ENCODE measurements at places on chromosomes 16 and 17.

- DNase-seq, result no peak
These were observed 134.7 kb downstream of the SOX9 start for GRCh38 chr17:72255481-72255880.

DNA sequence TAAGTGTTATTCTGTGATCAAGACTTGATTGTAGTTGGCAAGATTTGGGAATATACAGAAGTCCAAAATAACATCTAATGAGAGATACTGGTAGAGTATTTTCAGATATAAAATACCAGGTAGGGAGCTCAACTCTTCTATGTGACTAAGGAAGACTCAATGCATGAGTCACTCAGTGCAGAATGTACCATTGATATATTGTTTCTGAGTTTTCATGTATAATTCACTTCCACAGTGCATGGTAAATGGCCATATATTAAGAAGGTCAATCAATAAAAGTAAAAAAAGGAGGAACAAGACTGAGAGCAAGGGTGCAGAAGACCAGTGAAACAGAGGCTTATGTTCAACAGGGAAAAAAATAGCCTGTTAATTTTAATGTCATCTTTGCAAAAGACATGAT lies 1387.9 kb downstream of the CDH8 start:
- DNase-seq, result no peak

GRCh38 chr16:74842413-74842812 lies 67.8 kb upstream of the FA2H start:
- peak; percentile 18 for DNase-seq

DNA sequence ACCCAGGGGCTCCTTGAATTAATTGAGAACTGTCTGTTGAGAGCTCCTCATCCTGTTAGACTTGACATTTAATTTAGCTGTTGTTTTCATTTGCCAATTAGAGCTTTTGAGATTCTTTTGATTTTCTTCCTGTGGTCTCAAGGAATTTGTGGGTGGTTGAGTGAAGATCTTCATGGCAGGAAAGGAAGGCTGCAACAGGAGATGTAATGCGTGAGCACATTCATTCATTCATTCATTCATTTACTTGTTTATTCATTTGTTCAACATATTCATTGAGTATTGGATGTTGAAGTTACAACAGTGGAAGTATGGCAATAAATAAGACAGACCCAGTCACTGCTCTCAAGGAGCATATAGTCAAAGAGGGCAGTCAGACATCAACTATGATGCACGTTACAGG lies 117.7 kb downstream of the PRKCB start:
- DNase-seq, result no peak

DNA sequence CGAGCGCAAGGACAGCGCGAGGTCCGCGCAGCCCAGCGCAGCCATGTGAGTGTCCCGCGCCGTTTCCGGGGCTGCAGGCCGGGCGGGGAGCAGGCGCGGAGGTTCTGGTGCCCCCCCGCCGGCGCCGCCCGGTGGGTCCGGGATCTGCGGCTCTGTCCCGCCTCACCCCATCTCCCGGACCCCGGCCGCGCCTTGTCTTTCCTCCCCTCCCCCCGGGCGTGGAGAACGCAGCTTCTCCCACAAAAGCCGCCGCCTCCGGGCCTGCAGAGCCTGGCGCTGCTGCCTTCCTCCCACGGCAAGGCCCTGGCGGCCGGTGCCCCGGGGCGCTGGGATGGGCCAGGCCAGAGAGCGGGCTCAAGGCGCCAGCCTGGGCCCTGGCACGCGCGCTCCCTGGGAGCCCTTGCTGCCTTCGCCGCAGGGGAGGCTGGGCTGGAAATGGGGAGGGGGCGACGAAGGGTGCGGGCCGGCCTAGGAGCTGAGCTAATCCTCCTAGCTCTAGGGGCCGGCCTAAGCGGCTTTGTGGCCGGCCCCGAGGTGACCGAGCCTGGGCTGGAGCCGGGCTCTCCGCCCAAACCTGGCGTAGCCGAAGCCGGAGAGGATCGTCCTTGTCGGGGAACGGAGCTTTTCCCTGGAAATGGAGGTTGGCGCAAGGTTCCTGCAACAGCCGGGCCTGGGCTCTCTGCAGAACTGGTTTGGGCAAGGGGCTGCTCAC lies 397 bp downstream of the RIPOR1 start:
- DNase-seq, result peak; percentile 46

DNA sequence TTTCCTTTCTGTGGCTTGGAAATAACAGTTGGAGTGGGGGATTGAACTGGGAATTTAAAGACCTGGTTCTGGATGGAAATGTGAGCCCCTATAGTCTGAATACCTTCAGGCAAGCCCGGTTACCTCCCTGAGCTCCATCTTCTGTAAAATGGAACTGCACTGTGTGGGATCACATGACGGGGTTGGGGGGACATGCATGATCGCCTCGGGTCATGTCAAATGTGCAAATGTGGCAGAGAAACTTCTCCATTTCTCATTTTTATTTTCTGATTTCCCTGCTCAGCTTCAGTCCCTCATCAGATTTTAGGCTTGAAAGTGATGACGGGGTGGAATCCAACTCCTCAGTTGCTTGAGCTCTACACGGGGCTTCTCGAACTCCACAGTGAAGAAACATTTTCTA lies 1.5 kb downstream of the MT1B start:
- DNase-seq, result no peak

DNA sequence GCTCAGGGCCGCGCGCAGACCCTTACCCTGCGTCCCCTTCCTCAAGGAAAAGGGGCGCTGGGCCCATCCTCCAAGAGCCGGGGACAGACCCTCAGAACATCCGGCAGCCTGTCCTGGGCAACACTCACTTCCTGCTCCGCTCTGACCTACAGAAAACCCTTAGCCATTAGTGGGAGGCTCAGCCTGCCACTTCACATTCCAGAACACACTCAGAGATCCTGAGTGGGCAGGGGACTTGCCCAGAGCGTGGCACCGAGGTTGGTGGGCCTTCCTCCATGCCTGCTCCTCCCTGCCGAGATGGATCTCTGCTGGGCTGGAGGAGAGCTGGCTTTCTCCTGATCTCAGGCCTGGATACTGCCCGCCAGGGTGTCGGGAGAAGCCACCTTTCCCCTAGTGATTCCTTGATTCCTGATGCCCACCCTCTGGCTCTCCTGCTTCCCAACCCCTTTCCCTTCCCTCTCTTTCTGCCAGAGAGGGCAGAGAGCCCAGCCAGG lies 1.5 kb downstream of the SCARF1 start:
- DNase-seq, result peak; percentile 39

- DNase-seq, result no peak
These were observed 1.5 kb upstream of the SOX8 start for GRCh38 chr16:979859-980594.

DNA sequence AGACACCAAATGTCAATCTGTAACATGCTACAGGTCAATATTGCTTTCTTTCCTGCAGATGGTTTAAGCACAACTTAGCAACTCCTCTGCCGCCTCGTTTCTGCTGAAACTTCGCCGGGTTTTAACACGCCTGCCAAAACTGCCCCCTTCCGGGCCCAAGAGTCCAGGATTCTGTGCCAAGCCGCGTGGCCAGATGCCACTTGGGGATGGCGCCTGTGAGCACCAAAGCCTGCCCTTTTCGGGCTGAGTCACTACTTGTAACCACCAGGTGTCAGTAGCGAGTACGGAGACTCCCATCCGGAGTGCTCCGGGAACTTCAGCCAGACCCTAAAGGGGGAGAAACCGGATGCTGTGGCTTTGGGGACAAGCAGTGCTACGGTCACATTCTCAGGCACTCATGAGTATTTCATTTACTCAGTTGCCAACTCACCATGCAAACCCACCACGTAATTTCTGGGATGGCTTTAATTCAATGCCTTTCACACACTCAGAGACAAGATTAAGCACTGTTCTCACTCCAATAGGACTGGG lies 7.8 kb downstream of the PMP22 start:
- peak; percentile 61 for DNase-seq

DNA sequence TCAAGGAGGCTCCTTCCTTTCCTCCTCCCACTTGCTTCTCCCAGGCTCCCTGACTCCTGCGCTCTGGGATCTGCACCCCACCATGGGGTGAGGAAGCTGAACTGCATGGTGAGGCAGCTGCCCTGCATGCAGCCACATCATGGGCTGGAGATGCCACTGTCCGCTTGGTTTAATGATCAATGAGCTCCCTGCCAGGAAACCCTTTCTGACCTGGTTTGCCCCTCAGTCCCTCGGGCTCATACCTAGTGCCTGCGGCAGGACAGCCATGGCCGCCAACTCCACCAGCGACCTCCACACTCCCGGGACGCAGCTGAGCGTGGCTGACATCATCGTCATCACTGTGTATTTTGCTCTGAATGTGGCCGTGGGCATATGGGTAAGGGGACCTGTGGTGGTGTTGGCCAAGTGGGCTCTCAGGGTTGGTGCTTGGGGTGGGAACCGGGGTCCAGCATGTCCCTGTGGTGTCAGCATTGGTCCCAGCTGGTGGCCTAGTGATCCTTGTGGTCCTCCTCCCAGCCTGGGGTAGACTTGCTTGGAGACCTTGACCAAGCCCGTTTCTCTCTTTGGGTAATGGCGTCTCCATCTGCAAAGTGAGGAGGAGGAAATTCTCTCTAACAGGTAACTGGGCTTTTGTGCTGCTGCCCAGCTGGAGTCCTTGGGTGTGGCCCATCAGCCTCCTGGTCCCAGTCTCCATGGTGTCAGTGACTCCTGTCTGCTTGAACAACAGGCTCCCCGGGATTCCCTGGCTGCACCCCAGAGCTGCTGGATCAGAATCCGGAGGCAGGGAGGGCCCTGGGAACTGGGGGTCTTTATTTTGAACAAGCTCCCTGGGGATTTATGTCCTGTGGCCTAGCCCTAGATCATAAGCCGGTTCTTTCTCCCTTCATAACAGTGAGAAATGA lies at the start of gene SLC5A10:
TSS of gene SLC5A10 (plus strand) at position 225 of the 902 bp plus-strand sequence. CDS start at position 266, 41 bp downstream.
- no peak for DNase-seq

DNA sequence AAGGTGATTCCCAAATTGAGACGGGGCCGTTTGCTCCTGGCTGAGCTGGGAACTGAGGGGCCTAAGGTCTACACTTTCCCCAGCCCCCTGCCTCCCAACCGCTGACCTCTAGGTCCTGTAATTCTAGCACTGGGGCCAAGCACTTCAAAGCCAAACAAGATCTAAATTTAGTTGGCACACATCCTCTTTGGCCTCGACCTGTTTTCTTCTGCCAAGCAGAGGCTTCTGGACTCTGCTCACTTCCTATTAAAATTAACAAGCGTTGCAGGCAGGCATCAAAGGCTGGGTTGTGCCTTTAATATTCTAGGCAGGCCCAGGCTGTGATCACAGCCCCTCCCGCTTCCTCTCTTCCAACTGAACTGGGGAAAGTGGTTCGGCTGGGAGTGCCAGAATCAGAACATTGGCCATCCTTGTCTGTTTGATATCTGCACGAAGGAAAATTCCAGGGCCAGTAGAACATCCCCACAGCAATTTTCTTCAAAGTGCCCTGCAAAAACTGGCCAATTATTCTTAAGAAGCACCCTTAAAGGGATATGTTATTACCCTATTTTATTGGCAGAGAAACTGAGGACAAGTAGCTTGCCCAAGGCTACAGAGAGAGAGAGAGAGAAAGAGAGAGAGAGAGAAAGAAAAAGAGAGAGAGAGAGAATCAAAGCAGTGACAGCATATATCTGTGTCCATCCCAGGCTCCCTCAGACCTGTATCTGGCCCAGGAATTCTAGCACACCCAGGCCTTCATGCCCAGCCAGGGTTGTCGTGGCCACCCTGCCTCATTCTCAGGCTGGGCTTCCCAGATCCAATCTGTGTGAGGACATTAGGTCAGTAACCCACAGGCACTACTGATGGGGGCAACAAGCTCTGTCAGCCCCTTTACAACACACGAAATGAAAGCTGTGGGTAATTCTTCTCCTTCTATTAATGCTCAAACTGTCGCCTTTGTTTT lies 12.8 kb upstream of the MT4 start:
- no peak for DNase-seq

DNA sequence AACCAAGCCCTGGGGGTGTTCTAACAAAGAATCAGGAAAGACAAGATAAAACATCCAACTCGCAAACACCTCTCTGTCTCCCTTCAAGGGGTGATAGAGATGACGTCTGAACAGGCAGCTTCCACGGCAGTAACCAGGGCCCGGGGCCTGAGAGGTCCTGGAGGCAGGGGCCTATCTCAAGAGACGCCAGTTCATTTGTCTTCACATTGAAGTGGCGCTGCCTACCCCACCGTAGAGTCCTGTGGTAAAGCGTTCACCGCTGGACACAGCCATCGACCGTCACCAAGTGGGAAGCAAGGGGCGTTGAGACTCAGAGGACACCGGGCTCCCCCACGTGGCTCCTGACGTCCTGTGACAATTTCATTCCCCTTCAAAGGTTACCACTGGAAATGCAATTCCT lies 21.4 kb downstream of the UTS2R start:
- DNase-seq, result no peak

- no peak for DNase-seq
These were observed 69.3 kb downstream of the STXBP4 start for GRCh38 chr17:55037828-55038227.

DNA sequence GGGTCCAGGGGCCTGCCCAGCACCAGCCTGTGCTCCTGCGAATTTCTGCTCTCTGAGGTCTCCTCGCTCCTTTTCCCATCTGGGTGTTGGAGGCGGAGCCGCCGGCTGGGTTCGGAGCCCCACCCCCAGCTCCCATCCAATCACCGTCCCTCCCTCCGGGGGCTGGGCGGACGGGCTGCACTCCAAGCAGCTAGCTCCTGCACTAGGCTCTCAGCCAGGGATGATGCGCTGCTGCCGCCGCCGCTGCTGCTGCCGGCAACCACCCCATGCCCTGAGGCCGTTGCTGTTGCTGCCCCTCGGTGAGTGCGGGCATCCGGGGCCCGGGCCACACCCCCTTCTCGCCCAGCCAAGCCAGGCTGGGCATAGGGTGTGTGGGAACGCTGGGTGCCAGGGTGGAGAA lies at the start of gene NRN1L:
TSS of gene NRN1L (plus strand) at position 202 of the 400 bp plus-strand sequence. CDS start at position 221, 19 bp downstream.
- DNase-seq, result peak; percentile 85

- no peak for DNase-seq
These were observed 2.8 kb downstream of the SHMT1 start for GRCh38 chr17:18360518-18360917.

GRCh38 chr17:50353600-50354195 lies 7.8 kb downstream of the XYLT2 start:
- no peak for DNase-seq

- peak; percentile 67 for DNase-seq
These were observed 1.8 kb upstream of the RARA start for GRCh38 chr17:40307001-40307730.

DNA sequence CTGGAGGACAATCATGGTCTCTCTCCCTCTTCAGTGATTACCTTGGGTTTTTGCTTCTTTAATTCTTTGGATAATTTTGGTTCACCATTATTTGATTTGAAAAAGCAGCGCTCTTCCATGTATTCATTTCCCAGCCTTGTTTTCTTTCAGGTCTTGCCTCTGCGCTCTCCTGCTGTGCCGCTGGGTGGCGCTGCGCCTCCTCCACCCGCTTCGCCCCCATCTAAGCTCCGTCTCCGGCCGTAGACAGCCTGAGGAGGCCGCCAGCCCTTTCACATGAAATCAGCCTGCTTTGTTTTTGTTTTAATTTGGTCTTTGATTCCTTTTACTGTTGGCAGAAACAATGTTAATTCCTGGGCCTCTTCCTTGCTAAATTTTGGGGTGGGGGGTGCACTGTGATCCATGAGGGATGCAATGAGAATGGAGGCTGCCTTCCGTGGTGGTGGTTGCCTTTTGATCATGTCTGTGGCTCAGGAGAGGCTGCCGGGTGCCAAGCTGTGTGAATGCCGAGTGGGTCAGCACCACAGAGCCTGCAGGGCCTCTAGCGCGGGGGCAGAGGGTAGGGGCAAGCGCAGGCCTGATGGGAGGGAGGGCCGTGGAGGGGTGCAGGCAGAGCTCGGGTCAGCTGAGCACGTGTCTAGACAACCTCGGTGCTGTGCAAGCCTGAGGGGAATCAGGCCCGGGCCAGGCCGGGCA lies 64.1 kb downstream of the PLD6 start:
- peak; percentile 47 for DNase-seq

All from amniotic epithelial cell (primary cell).